ENCODE measurements at places on chromosomes 6 and 20.

- DNase-seq, result no peak
Observed at GRCh38 chr6:42898891-42899361, 16.9 kb upstream of the PTCRA start.

- DNase-seq, result no peak
Observed at GRCh38 chr6:13278164-13278563, 50.2 kb downstream of the TBC1D7 start.

GRCh38 chr20:8534368-8535160 lies 402.5 kb downstream of the PLCB1 start:
- no peak for DNase-seq

- no peak for DNase-seq
Observed at GRCh38 chr6:84074988-84075781, 41.6 kb downstream of the MRAP2 start.

GRCh38 chr6:163232015-163232523 lies 182.4 kb upstream of the QKI start:
- DNase-seq, result no peak

DNA sequence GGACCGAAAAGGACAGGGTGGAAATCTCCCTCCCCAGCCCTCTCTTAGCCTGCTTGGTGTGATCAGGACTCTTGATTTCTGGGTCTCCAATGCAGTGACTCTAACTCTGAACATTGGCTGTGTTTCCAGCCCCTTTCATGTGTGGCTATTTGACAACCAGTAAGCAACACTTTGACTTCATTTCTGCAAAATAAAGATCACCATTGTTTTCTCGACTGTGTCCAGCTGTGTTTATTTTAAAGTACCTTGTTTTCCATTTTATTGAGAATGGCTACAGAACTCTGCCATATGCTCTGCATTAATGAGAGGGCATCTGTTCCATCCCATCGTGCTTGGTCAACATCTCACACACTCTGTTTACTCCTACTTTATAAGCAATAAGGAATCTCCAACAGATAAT lies 60.9 kb upstream of the TAGAP start:
- DNase-seq, result no peak

GRCh38 chr6:15479761-15480160 lies 183.1 kb downstream of the DTNBP1 start:
- no peak for DNase-seq

DNA sequence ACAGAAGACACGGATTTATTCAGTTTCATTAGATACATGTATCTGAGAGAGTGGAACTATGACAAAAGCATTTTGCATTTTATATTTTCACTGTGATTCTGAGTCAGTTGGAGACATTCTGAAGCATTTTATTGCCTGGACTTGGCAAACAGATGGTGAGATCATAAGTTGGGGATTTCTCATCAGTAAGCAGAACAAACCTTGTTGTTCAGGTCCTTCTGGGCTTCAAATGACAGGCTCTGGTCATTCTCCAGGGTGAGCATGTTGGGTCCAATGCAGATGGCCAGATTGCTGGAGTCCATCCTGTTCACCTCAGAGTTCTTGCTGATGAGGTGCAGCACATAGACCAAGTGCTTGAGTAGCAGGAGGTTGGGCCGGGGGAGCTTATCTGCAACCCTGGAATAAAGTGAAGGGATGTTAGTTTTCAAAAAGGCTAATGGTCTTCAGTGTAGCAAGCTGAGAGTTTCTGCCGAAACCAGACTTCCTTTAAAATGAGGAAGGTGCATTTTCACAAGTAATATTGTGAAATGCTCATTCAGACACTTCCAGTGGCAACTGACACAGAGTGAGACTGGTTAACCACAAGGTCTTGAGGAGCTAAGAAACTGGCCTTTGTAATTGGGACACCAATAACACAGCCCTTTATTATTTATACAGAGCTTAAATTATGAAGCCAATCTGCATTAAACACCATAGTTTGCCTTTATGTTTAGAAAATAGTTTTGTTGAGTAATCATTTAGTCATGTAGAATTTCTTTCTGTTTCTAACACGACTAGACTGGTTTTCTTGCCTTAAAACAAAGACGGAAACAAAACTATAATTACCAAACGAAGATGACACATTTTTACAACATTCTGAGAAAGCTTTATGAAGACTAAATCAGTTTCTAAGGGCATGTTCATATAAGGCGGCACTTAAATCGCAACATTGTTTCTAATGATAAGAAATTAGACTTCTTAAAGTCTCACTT lies 5.6 kb downstream of the TAGAP start:
- peak; percentile 60 for DNase-seq

DNA sequence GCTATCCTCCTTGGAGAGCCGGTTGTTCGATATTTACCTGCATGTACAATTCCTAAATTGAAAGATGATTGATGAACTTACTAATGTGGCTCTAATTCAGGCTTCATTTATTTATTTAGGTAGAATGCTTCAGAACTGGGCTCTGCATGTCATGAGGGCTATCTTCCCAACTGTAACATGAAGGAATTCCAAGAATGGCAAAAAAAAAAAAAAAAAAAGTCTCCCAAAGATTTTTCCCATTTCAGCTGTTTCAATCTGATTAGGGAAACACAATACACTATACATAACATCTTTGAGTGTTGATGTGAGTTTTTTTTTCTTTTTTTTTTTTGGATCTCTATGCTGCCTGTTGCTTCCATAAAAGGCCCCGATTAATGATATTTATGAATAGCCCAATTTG lies 120.1 kb upstream of the SHLD1 start:
- DNase-seq, result no peak

- no peak for DNase-seq
Observed at GRCh38 chr6:64502801-64503200, 867.2 kb downstream of the PHF3 start.

GRCh38 chr6:55003719-55004430 lies 157.3 kb downstream of the FAM83B start:
- no peak for DNase-seq

GRCh38 chr6:16318538-16318937 lies 80.2 kb downstream of the GMPR start:
- DNase-seq, result no peak

- DNase-seq, result no peak
Observed at GRCh38 chr6:167569041-167569805, 244.3 kb downstream of the TTLL2 start.

GRCh38 chr6:73671911-73672685 lies 18.3 kb upstream of the SLC17A5 start:
- no peak for DNase-seq

- no peak for DNase-seq
Observed at GRCh38 chr6:162709431-162709830, 18.1 kb downstream of the PRKN start.

- DNase-seq, result no peak
Observed at GRCh38 chr6:119604124-119604523, 254.6 kb upstream of the MAN1A1 start.

GRCh38 chr6:163494279-163494727 lies 79.8 kb downstream of the QKI start:
- DNase-seq, result no peak

DNA sequence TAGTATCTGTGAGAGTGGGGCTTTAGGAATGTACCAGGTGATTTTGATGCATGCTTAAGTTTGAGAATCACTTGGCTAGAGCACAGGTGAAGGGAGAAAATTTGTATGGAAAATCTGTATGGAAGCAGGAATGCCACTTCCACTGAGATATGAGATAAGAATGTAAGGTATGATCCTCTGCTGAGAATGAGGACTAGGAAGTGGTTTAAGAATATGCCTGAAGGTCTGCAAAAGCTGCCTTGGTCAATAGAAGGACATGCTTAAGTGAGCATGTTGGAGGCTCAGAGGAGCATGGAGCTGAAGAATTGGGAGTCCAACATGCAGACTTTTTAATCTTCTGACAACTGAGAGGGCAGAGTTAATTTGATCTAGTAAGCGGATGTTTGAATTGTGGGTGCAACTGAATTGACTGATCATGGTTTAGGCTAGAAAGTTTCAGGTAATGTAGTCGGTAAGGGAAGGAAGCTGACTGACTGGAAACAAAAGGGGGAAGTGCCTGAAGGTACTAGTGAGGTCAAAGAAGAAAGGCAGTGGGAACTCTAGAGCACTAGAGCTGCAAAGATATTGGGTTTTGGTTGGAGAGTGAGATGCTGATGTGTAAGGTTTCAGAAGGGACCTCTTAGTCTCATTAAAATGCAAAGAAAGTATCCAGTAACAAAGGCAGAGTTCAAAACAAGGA lies 28.6 kb upstream of the NOTCH4 start:
- peak; percentile 47 for DNase-seq

GRCh38 chr6:38015341-38015740 lies 195.8 kb downstream of the ZFAND3 start:
- no peak for DNase-seq

- DNase-seq, result no peak
Observed at GRCh38 chr6:146931214-146931613, 273.0 kb upstream of the STXBP5 start.

DNA sequence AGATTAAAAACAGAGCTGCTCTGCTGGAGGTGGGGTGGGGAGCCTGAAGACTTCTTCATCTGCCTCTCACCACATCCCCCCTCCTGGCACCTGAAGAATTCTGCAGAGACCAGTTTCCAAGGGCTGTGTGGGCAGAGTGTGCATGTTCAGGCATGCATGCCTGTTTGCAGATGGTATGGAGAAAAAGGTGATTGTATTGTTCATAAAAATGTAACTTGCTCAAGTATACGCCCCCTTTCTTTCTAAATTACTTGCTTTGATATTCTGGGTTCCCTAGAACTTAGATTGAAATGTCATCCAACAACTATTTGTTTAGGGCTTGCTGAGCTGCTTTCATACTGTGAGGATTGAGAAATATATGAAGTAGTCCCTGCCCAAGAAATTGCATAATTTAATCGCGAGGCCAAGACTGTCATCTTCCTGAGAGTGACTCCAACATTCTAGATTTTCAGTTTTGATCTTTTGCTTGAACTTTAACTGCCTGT lies 83.6 kb downstream of the LCA5 start:
- DNase-seq, result no peak

DNA sequence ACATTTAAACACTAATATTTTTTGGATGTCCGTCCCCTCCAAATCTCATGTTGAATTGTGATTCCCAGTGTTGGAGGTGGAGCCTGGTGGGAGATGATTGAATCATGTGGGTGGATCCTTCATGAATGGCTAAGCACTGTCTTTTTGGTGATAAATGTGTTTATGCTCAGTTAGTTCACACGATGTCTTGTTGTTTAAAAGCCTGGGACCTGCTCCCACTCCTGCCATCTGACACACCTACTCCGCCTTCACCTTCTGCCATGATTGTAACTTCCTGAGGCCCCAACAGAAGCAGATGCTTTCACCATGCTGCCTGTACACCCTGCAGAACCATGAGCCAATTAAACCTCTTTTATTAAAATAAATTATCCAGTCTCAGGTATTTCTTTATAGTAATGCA lies 114.7 kb downstream of the TNFAIP3 start:
- no peak for DNase-seq

- DNase-seq, result no peak
Observed at GRCh38 chr6:168542301-168542700, 101.3 kb downstream of the SMOC2 start.

DNA sequence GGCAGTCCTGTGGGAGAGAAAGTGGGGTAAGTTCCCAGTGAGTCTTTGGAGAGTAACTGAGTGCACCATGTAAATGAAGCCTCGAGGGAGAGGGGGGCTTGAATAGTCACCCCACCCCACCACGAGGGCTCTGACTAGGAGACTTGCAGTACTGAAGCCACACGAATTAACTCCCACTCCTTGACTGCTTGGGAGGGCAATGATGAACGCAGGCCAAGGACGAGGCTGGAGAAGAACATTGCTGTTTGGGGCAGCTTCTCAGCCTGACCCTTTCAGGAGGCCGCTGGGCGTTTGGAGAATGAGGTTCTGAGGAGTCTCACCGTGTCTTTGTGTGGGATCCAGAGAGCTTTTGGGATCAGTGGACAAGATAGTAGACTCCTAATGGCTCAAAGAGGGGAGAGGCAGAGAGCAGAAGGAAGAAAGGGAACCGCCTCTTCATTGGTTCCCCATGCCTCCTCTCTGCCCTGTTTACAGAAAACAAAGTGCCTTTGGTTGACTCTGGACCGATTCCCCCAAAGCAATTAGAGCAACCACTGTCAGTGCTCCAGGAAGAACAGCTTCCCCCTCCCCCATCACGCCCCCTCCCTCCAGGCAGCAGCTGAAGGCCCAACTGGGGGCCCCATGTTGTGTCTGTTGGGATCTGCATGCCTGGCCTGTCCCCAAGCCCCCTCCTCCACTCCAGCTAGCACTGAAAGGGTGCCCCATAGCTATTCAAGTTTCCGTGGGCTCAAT lies 41.7 kb upstream of the CDKN1A start:
- DNase-seq, result no peak

DNA sequence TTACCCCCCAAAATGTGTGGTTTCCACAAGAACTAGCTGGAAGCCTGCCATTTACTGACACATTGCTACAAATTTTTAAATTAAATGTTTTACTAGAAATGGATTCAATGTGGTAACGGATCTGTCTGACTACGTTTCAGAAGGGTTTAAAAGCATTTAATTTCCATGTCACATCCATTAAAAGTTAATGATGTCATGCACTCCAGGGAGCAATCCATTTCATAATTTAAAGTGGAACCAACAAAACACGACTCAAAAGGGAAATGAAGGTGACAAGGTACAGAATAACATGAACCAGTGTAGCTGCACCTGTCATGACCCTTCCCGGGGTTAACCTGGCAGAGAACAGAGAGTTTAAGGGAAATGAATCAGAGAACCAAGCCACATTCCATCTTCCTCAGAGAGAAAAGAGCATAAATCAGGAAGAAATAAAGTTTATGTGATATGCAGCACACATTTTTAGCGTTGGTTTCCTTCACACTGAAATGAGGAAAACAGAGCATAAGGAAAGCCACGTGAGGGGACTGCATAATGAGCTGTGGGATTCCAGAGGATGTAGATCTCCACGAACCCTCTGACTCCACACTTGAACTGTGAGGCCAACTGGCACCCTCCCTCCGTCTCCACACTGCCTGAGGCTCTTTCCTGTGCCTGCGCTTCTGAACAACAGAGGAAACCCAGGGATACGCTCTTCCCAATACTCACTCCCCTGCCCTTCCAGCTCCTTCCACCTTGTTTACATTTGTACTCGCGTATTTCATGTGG lies 170.3 kb upstream of the AHI1 start:
- DNase-seq, result no peak

DNA sequence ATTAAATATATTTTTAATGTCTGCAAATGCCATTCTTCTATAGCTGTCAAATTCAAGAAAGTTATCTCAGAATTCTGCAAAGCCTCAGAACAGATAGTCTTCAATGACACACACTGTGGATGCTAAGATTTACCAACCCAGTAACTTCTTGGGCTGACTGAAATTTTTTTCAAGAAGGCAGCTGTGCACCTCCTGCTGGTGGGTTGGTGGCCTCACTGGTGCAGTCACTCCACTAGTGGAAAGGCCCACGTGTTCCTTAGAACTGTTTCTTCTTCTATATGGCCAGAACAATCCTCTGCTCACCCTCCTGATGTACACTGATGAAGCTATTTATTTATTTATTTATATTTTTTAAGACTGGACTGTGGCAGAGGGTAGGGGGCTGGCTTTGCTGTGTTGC lies 28.1 kb upstream of the MTCL3 start:
- DNase-seq, result no peak

All from GM13977 (cell line).